A673 (cell line): ENCODE measurements at places on chromosomes 2 and 18. TPM values are rescaled to one million over a fixed set of nuclear protein-coding genes. Genes with fewer than 3 reads are reported as not detected.

Gene IL36RN
- total RNA-seq, result not detected in 2 replicates

Gene KIAA2012
- 0.13 TPM in 1 of 2 replicates, not detected in the other for total RNA-seq

Gene ZDBF2
- 0.75 and 1.8 TPM in 2 replicates for total RNA-seq

Gene MEP1B
- total RNA-seq, result 0.26 TPM in 1 of 2 replicates, not detected in the other

Gene RESP18
- total RNA-seq, result not detected in 2 replicates
